Stimulated activated CD4-positive, alpha-beta T cell treated with anti-CD3 and anti-CD28 coated beads, TNF-alpha, amount 100 ng/mL, for 48 hours (primary cell): ENCODE measurements at places on chromosomes 5 and 9.

GRCh38 chr9:82923092-82923911 lies 139.6 kb downstream of the RASEF start:
- no peak for DNase-seq

GRCh38 chr5:145701404-145701803 lies 133.7 kb downstream of the PRELID2 start:
- DNase-seq: no peak

- DNase-seq: no peak
Measured at GRCh38 chr9:71218774-71219173, 97.4 kb upstream of the TRPM3 start.

DNA sequence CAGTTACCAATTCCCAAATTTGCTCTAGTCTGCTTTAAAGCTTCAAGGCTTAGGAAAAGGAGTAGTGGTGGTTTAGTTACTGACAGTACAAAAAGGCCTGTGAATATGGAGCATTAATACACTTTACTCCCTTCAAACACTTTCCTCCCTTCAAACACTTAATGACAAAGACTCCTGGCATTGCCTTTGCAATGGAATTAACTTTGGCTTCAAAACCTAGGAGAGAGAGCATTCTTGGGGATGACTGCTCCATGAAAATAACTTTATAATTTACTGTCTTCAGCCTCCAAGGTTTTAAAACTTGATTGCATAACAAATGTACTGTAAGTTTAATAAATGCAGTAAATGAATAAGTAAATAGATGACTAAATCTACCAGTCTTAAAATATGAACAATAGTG lies 185.6 kb downstream of the TRPM3 start:
- no peak for DNase-seq

GRCh38 chr5:134503937-134504437 lies 21.5 kb upstream of the JADE2 start:
- DNase-seq: no peak

DNA sequence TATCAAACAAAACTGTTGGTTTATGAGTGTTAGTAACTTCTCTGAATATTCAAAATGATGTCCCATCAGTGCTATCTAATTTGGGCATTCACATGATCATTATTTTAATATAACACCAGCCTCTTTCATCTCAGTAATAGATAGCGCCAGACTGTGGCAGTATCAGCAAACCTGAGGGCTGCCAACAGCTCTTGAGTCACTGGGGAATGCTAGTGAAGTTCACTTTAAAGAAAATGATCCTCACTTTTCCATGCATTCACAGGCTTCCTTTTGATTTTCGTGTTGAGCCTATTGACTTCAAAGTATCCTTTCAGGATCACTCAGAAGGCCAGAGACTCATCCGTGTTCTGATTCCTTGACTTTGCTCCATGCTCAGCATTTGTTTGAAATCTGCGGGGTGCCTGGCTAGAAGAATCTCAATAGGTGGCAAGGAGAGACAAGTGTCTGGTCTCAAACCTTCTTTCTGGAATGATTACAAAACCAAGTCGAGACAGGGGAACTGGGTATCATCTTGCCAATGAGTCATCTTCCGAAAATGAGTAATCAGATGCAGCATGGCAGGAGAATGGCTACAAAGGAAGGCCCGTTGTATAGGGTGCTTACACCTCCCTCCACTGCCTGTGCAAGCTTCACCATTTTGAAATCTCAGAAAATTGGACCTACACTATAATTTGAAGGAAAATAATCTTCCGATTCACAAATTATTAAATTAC lies 509.1 kb downstream of the RASEF start:
- no peak for DNase-seq

GRCh38 chr5:124285733-124286132 lies 460.7 kb downstream of the ZNF608 start:
- DNase-seq: no peak

GRCh38 chr5:72009280-72009679 lies 98.0 kb upstream of the MAP1B start:
- DNase-seq: no peak

DNA sequence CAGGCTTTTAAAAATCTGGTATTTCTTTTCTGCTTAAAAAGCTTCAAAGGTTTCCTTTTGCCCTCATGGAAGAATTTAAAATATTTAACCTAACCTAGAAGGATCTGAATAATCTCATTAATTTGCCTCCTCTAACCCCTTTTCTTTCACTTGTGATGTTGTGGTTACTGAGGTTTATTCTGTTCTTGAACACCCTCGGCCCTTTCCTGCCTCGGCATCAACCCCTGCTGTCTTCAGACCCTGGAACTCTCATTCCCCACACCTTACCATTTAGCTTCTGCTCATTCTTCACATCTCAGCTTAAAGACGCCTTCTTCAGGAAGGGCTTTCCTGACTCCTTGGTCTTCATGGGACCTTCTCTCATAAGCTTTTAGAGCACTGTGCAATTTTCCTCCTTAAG lies 131.4 kb upstream of the MAN2A1 start:
- DNase-seq: no peak

GRCh38 chr9:68896486-68896885 lies 117.4 kb downstream of the PRKACG start:
- no peak for DNase-seq

GRCh38 chr5:122420537-122421236 lies 108.7 kb downstream of the SNCAIP start:
- DNase-seq: no peak

GRCh38 chr5:59260973-59261372 lies 632.6 kb downstream of the PDE4D start:
- DNase-seq: no peak

- no peak for DNase-seq
Measured at GRCh38 chr9:134570711-134571325, 70.8 kb upstream of the COL5A1 start.

GRCh38 chr5:81426359-81427030 lies 32.6 kb upstream of the ACOT12 start:
- DNase-seq: no peak

GRCh38 chr5:624951-625230 lies 12.8 kb downstream of the CEP72 start:
- DNase-seq: no peak

- no peak for DNase-seq
Measured at GRCh38 chr5:67364381-67364970, 167.9 kb upstream of the CD180 start.

GRCh38 chr9:35044071-35044470 lies 28.4 kb downstream of the VCP start:
- DNase-seq: no peak

DNA sequence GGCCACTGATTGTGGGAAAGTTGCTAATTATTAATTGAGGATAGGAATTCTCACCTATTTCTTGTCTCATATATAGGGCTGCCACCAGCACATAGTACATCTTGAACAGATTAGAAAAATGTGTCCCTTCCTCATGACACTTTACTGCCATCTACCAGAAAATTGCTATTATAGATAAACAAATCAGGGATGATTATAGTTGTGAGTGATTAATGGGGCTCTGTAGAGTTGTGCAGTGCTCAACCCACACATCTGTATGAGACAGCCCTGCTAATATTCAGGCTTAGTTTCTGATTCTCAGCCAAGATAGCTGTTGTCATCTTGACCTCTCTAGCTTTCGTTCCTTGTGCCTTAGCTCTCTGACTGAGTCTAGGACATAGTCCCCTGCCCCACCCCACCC lies 373.3 kb downstream of the TLE4 start:
- no peak for DNase-seq

DNA sequence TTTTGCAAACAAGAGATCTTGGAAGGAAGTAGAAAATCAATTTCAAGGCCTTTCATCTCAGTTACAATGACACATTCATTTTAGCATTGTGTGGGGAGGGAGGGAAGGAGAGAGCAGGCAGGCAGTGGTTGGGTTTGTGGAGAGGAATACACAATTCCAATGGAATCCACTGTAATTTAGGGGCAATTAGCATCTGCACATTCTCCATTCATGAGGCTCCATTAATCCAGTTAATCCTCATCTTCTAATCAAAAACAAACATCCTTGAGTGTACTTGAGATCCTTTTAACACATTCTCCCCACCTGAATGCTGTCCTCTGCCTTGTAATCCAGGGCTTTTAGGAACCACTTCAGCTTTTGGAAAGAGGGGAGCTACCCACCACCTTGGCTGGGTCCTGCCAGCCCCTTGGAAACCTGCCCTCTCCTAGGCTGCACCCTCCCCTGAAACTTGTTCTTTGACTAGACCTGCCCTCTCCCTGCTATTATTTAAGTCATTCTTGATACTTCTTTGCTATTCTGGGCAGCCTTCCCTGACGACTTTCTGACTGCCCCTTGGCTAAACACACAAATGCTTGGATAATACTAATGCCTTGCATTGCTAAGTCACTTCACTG lies 271.2 kb downstream of the SLIT3 start:
- DNase-seq: no peak

- no peak for DNase-seq
Measured at GRCh38 chr5:133050521-133050920, 1.3 kb upstream of the HSPA4 start.

- DNase-seq: no peak
Measured at GRCh38 chr5:31355337-31355736, 161.9 kb downstream of the CDH6 start.

DNA sequence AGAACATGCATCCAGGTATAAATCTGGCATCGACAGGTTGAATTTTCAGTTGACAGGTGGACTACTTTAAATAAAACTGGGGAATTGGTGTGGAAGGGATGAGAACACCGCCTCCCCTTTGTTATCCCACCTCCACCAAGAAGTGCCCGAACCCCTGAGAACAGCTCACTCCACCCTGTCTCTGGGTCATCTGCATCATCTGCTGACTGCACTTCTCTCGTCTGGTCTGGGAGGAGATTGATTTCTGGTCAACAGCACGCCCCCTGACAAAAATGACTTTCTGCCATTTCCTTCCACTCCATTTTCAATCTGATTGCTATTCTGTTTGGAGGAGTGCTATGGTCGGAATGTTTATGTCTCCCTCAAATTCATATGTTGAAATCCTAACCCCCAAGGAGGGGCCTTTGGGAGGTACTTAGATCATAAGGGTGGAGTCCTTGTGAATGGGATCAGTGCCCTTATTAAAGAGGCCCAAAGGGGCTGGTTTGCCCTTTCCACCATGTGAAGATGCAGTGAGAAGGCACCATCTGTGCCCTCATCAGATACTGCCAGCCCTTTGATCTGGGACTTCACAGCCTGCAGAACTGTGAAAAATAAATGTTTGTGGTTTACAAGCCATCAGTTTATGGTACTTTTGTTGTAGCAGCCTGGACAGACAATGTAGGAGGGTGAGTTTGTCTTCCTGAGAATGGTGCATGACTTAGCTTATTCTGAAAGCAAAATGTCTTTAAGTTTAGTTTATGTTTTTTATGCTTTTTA lies 145.7 kb downstream of the EGFLAM start:
- no peak for DNase-seq
